ENCODE measurements at places on chromosomes 7 and 10.
A peak's percentile ranks its signal among the peaks of the same experiment; 100 is the strongest.

GRCh38 chr7:12570168-12570533 lies 369 bp upstream of the SCIN start:
- DNase-seq, result no peak

DNA sequence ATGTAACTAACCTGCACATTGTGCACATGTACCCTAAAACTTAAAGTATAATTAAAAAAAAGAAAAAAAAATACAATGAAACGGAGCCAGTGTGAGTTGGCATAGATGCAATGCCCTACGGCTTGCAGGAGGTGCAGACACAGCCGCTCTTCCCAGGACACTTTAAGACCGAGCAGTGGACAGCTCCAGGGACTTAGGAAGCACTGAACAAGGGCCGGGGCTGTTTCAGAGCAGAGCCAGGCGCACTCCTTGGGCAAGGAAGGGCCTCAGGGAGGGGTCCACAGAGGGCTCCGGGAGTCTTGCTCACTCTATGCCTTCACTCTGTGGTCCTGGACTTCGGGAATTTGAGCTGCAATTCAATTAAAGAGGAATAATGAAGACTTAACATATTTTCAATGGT lies 355.3 kb downstream of the TCERG1L start:
- DNase-seq, result no peak

DNA sequence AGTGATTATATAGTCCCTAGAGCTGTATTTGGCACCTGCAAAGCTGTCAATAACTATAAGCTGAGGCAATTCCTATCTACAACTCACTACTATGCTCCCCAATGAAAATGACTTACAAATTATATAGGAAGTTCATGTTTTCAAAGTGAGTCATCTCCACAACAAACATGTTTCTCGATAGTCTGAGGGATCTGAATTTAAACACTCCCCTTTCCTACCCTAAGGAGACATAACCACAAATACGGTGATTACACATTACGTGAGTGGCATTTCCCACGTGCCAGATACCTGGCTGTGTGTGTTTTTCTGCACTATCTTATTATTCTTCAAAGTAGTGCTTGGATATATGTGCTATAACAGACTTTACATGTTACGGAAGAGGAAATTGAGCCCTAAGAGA lies 122.5 kb upstream of the C1QL3 start:
- DNase-seq, result no peak

DNA sequence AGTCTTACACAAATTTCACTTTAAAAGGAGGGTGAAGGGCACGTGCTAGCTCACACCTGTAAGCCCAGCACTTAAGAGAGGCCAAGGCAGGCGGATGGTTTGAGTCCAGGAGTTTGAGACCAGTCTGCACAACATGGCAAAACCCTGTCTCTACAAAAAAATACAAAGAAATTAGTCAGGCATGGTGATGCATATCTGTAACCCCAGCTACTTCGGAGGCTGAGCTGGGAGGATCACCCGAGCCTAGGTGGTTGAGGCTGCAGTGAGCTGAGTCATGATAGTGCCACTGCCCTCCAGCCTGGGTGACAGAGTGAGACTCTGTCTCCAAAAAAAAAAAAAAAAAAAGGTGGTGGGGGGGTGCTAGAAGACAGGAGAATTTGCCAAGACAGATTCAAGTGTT lies 237.3 kb upstream of the KLF14 start:
- DNase-seq, result no peak

DNA sequence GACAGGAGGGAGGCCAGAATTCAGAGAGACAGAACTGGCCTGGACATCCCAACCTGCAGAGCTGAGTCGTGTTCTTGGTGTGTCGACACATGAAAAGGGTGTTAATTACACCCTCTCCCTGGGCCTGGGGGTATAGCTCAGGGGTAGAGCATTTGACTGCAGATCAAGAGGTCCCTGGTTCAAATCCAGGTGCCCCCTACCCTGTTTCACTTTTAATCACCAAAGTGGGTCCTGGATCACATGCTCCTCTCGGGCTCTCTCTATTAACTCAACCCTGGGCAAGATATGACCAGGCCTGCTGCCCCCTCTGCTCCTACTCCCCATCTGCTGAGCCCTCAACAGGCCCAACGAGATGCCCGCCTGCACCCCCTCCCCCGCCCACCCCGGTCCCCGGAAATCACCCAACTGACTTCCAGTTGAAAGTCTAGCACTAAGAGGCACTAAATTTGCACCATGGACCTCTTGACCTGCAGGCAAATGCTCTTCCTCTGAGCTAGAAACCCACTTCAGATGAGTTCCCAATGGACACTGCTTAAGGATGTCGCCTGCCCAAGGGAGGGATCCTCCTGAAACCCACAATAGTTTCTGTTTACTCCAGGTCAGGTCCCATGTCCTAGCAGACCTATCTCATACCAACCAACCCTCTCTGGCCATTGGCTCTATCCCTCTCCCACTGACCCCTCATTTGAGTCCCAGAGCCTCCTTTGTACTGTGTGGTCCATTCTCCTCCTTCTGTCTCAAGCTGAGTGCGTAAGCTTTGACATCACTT lies 137.6 kb downstream of the ZNF467 start:
- no peak for DNase-seq

- DNase-seq, result no peak
These were observed 30.1 kb upstream of the TNPO3 start for GRCh38 chr7:129084801-129085551.

GRCh38 chr7:123771256-123771655 lies 22.5 kb upstream of the WASL start:
- no peak for DNase-seq

DNA sequence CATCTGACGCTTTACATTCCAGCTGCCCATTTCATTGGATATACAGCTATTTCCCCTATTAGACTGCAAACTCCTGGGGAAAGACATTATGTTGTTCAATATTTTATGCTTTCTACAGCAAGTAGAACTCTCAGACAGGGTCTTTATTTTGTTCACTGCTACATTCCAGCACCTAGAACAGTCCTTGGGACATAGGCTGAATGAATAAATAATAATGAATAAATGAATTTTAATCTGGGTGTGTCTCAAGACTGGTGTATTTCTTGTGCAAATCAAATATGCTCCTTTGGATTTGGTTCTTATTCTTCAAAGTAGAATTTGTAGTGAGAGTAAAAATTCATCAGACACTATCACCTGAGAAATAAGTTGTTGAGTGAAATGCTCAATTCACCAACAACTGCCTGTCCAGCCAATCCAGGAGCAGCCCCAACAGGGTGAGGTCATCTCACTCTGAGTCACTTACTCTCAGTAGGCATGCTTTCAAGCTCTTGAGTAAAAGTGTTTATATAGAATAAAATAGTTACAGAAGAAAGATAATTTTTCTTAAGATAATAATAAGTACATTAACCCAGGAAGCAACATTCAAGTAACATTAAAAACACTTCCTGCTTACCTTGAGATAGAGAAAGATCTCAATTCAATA lies 287.5 kb upstream of the NPVF start:
- no peak for DNase-seq

- DNase-seq, result no peak
These were observed 564.3 kb downstream of the GATA3 start for GRCh38 chr10:8618834-8619233.

- DNase-seq, result no peak
These were observed 4.8 kb downstream of the LRRC18 start for GRCh38 chr10:48934672-48935501.

GRCh38 chr7:1253681-1254181 lies 21.1 kb downstream of the UNCX start:
- no peak for DNase-seq

DNA sequence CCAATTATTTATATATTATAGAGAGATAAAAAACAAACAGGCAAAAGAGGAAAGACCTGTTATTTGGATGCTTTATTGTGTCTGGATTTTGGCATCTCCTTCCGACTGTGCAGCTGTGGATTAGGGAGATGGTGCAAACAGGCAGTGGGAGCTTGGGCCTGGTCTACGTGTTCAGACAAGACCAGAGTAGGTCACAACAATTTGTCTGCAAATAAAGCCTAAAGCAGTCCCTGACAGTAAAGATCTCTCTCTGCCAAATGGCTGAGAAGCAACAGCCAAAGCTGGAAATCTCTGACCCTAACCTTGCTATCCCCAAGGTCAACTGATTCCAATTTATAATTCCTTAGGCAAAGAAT lies 82.0 kb downstream of the ABLIM1 start:
- no peak for DNase-seq

GRCh38 chr7:54843841-54844355 lies 84.9 kb upstream of the SEC61G start:
- no peak for DNase-seq

- DNase-seq, result no peak
These were observed 38.0 kb downstream of the FAM149B1 start for GRCh38 chr10:73205890-73206289.

- DNase-seq, result no peak
These were observed 89.1 kb upstream of the TRIM24 start for GRCh38 chr7:138370956-138371355.

GRCh38 chr10:100743626-100744135 lies 1.7 kb upstream of the PAX2 start:
- peak; percentile 85 for DNase-seq

- DNase-seq, result no peak
These were observed 114.8 kb upstream of the NPY start for GRCh38 chr7:24169077-24169624.

- DNase-seq, result no peak
These were observed 23.5 kb downstream of the MAT1A start for GRCh38 chr10:80265740-80266512.

DNA sequence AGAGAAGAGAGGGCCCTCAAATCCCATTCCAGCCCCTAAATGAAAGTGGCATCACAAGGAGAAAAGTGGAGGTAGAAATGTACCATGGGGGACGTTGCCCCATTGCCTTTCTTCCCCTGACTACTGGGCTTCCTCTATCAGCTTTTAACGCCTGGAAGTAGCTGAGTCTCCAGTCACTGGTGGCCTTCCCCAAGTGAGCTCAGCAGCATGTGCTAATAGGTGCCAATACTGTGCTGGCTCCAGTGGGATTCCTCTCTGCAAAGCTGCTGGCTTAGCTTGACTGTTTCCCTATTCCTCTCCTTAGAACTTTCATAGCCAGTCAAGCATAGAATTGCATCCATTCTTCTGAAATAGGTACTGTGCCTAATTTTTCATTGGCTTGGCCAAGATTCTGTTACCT lies 32.6 kb downstream of the LRRC4 start:
- DNase-seq, result no peak

DNA sequence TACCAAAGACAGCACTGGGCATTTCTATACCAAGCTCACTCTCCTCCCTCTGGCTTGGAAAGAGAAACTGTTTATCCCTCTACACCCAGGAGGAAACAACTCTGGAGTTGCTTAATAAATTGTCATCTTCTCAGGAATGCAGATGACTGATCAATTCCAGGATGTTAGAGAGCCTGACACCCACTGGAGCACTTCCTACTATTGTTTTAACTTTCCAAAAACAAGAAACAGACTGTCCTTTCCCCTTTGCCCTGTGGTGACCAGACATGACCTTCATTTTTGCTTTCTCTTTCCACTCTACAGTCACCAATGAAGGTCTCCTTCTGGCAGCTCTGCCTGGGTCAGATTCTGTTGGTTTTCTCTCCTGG lies 19.6 kb downstream of the GIMAP4 start:
- no peak for DNase-seq

Data from AG08396 (cell line).